Activated T-helper 1 cell treated with anti-CD3 and anti-CD28 coated beads, Interleukin-12 subunit alpha, Interleukin-12 subunit beta, Interleukin-2, Interleukin-4 antibody, amounts not matched to agents 30 ng/mL and 10 ng/mL and 1 ng/mL, durations not matched to agents 14 hours and 24 hours and 36 hours (primary cell): ENCODE measurements at places on chromosomes 16 and 17. TPM values are rescaled to one million over a fixed set of nuclear protein-coding genes. Genes with fewer than 3 reads are reported as not detected.

Gene NACA2
- 0.60 TPM in 1 of 2 replicates, not detected in the other for total RNA-seq

Gene CCL3
- 1,244 and 1,261 TPM in 2 replicates for total RNA-seq

Gene FSCN2
- 0.52 and 0.64 TPM in 2 replicates for total RNA-seq

DNA sequence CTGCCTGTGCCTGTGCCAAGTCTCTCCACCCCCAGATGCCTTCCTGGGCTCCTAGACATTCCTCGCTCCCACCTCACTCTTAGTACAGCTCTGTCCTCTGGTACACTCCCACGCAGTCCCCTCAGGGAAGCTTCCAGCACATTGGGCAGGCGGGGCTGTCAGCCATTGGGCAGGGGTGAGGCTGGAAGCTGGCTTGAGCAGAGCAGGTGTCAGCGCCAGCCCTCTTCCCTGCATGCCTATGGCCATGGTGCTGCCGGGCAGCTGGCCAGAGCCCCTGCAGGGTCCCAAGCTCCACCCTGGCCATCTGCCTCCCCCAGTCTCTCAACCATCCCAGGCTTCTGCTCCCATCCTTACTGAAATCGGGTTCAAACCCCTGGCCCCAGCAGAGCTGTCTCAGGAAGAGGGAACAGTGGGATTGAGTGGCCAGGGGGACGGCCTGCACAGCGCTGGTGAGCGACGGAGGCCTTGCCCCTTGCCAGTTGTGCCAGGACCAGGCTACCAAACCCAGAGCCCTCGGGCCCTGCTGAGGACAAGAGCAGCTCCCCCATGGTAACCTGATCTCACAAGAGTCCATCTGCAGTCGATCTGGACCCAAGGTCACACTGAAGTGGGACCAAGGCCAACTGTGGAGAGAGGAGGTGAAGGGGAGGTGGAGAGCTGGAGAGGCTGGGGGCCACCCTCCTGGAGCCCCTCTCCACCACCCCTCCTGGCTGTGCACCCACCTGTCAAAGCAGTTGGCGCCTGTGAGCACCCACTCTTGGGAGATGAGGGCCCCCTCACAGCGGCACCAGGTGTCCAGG is 2.4 kb upstream of the B9D1 start:
- no peak for DNase-seq

DNA sequence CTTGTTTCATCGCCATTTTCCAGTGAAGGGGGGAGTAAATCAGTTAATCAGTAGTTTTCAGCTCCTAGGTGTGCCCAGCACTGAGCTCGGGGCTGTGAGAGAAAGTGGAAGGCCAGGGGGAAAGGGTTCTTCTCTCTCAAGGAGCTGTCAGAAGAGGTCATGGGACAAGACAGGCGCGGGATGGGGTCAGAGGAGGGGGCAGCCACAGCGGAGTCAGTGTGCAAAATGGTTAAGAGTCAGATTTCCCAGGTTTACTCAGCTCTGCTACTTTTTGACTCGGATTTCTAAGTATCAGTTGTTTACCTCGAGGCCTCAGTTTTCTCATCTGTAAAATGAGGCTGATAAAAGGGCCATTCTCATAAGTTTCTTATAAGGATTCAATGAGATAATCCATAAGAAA is 4.3 kb upstream of the XYLT1 start:
- no peak for DNase-seq

- DNase-seq = no peak
Observed at GRCh38 chr17:29080323-29080722, 37.4 kb downstream of the PIPOX start.
